ENCODE measurements at places on chromosomes 5 and 9. TPM values are rescaled to one million over a fixed set of nuclear protein-coding genes. Genes with fewer than 3 reads are reported as not detected.

GRCh38 chr9:105401651-105402050, 46.2 kb upstream of the FSD1L start:
- no peak for DNase-seq

DNA sequence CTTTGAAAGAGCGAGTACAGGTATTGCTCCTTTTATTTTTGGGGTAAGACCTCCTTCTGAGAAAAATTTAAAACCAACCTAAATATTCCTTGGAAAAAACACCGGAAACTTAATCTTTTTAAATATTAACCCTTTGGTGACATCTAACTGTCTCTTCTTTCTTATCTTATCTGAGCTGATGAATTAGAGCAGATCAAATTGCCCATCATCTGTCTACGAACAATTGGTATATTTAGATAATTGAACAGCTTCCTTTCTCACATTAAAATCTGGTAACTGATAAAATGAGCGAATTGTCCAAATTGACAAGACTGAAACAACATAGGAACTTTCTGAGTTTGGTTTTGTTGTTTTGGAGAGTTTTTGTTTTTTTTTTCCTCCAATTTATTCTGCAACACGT, 2.0 kb downstream of the ISL1 start:
- DNase-seq: no peak

ENTREP1 gene
- total RNA-seq: 0.07 TPM

CCDC180 gene
- 2.3 TPM for total RNA-seq

DNA sequence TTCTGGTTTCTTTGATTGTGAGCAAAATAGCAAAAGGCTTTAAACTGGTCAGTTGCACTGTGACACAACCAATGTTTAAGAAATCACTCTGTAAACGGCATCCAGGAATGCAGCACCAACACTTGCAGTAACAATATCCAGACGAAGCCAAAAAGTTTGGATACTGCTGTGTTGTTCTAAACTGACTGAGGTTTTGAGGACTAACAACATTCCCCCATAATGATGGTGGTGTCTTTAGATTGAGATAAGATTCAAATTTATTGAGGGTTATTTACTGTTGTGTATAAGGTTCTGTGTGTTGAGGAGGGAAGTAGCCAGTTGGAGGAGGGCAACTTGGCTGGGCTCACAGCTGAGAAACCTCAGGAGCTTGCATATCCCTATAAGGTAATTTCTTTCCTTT, 353.6 kb downstream of the BNC2 start:
- no peak for DNase-seq

- DNase-seq: no peak
Measured at GRCh38 chr9:127395497-127396252, 1.3 kb upstream of the SLC2A8 start.

GRCh38 chr5:172830876-172831662, 3.0 kb upstream of the ERGIC1 start:
- DNase-seq: no peak

DNA sequence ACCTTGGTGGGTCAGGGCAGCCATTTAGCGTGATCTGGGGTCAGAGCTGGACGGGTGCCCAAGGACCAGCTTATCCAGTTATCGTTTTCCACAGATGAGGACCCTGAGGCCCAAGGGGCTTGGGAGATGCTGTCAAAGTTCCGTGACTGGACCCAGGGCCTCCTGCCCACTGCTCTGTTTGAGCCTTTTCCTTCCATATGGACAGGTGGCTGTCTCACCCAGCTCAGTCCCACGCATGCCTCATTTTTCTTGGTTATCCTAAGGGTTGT, 56.5 kb downstream of the TRIP13 start:
- DNase-seq: no peak
